ENCODE measurements at places on chromosomes 1 and 21.

GRCh38 chr1:94599095-94599813, 57.7 kb upstream of the F3 start:
- DNase-seq = no peak

DNA sequence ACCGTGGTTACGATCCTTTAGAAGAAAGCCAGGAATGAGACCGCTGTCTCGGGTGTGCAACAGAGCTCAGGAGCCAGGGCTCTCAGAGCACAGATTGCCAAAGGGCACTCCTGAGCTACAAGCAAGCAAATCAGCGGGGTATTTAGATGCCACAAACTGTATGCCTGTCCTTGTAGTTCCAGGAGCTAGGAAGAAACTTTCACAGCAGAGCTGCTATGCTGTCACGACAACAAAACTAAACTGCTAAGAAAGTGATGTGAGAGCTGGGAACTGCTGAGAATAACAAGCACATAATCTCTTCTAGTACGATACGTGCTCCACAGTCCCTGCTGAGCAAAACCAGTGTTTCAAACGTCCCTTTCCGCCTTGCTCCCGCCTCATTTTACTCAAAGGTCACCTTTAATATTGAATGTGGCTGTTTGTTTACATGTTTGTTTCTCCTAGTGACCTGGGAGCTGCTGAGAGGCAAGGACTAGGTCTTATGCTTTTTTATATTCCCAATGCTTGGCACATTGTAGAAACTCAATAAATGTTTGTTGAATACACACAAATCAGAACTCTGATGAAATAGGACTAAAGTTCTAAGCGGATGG, 14.7 kb downstream of the GREM2 start:
- no peak for DNase-seq

DNA sequence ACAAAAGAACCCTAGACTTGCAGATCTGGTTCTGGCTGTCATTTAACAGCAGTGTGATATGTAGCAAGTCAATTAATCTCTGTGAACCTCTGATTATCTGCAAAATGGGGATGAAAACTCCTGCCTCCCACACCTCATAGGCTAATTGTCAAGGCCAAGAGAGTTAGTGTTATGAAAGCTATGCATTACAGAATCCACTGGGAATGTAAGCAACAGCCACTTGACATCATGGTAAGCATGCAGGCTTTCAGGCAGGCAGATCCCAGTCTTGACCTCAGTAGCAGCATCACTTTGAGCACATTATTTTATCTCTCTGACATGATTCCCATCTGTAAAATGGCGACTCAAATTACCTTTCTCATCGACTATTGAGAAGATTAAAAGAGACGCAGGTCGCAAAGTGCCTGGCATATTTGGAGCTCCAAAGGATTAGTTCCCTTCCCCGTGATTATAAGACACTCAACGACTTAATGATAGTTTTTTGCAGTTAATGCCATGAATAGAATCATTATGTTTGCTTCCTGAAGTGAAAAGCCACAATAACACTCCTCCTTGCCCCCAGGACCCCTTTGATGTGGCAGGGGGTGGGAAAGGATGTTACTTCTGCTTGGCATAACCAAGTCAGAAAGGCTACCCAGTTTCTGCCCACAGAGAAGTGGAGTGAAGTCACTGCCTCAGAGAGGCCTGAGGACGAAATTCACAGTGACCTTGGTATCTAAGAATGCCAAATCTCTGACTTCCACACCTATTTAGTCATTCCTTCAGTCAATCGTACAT, 273.0 kb upstream of the NFIA start:
- no peak for DNase-seq

DNA sequence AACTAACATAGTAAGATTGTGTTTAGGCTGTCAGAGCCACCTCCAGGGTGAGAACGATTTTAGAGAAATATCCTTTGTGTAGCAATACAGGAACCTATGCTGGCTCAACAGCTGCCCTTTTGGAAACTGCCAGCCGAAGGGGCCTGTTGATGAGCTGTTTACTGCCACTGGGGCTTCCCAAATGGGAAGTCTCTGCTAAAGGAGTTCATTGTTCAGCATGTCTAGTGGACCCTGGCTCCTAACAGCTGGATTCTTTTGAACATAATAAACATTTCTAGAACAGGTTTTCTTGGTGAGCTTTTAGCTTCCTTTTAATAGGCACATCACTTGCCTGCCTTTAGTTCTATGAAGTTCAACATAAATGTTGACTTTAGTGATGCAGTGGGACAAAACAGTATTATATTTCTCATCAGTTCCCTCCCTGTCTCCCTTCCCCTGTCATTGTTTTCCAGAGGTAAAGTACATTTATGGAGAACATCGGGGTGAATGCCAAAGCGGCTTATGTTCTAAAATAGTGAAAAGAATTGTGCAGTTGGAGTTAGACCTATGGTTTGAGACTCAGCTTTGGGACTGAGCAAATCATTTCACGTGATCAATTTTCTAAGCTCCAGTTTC, 57.4 kb downstream of the UCK2 start:
- no peak for DNase-seq

- no peak for DNase-seq
These were observed 10.2 kb upstream of the OBSCN start for GRCh38 chr1:228197555-228198147.

DNA sequence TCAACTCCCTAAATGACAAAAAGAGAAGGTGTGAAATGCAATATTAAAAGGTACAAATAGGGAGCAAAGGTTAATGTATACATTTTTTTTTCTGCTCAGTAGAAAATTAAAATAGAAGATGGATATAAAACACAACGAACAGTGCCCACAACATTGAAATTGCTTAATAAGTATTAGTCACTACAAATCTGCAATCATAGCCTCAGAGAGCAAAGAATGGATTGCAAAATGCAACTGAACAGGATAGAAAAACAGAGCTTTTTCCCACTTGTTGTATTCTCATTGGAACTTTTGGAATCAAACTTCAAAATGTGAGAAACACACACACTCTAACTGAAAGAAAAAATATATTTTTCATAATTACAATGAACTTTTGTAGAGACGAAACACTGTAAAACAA, 552.2 kb upstream of the NCAM2 start:
- DNase-seq = no peak

DNA sequence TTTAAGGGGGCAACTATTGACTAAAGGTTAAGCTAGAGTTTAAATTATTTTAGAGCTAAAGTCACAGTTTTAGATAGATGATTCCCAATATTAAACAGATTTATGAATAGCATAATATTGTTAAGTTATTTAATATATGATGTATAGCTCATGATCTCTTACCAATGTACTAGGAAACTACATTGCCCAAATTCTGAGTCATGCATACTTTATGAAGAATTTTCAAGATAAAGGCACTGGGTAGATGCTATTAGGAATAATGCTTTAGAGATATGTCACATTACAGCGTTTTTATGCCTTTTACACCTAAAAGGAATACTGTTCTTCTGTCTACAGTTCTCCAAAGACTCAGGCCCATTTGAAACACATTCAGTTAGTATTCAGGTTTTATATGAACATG, 215.1 kb downstream of the NCAM2 start:
- no peak for DNase-seq

DNA sequence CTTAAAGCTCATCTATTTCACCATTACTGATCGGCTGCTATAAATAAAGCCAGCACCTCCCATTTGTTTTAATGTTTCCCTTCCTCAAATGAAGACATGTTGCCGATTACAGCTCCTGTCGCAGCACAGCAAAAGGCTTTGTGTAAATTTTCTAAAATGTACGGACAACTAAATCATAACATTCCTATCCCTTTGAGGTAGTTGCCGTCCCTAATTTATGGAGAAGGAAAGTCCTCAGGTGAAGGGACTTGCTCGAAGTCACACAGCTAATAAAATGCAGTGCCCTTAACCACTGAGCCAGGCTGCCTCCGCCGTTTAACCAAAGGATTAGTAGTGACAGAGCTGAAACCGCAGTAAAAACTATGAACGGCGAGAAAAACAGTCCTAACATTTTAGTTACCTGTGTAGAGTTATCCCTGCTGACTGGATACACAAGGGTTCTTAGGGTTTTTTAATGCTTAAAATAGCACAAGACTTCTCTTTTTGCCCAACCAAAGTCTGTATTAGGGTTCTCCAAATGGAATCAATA, 871 bp downstream of the PINK1 start:
- no peak for DNase-seq

GRCh38 chr1:228118040-228118439, 8.9 kb upstream of the MRPL55 start:
- no peak for DNase-seq

DNA sequence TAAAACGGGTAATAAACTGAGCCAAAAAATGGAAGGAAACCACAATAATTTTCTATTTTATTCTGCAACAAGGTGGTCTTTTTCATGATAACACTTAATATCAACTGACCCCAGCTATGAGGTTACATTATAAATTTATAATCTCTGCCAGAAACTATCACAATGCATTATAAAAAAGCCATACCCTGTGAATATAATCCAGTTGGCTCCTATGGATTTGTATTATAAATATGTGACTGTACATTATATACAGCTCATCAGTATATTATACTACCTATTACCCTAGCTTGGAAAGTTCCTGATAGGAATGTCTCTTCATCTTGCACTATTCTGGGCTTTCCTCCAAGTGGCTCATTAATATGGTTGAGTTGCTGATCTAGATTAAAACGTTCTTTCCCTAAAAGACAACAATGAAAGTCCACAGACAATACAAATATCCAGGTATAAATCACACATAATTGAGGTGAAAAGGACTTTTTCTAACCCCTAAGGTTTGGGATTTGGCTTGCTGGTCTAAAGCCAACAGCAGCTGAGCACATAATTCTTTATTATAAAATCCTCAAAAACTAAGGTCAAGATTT, 487.7 kb downstream of the TTLL7 start:
- no peak for DNase-seq
